ENCODE measurements at places on chromosomes 3 and 15.

DNA sequence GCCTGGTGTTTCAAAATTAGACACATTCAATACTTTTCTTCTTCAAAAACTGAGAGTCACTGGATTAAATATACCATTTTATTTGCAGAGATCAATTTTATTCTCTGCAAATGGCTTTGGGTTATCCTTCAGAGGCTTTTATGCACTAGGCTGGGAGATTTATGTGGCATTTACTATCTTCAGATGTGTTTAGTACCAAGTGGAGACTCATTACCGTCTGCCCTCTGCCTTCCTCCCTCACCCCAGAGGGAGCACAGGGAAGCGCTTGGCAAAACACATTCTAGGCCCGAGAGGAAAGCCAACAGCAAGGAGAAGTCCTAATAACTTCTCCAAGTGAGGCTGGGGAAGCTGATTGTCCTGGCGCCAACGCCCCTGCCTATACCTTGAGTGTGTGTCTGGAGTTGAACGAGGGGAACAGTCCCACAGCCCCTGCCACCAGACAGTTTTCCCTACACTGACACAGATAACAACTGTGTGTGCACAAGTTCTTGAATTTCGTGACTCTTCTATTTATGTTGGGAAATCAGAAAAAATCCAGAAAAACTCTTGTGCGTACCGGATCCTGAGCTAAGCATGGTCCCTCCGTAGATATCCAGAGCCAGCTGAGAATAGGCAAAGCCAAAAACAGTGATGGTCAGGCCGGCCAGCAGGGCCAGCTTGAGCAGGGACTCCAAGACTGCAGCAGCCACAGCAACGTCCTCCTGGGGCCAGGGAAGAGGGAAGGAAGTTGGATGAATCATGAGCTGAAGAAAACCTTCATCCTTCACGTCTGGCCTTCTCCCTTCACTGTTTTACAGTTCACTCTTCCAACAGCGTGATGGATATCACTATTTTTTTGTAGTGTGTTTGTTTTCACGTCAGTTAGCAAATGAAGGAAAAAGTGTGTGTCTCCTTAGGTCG, 26.6 kb downstream of the RFT1 start:
- DNase-seq, result no peak

DNA sequence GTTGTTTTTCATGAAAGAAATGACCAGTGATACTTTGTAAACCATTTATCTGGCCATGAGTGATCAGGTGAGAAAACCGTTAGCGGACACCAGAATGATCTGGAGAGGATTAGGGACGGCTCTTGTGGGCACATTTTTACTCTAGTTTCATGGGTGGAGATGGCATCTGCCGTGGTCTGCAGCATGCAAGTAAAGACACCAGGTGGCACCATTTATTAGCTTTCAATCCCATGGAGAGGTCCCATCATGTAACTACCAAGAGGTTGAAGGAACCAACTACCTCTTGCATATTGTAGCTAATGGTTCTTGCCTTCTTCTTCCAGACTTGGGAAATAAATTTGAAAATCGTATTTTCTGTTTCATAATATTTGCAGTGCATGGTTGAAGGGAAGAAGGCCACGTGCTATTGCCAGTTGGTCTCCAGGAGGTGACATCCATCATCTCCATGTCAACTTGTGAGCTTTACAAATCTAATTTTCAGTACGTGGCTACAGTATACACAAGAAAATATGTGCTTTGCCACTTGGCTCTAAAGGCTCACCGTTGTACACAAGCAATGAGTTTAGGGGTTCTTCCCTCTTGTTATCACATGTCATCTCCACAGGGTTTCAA, 1.5 kb upstream of the MAPKBP1 start:
- DNase-seq, result no peak

DNA sequence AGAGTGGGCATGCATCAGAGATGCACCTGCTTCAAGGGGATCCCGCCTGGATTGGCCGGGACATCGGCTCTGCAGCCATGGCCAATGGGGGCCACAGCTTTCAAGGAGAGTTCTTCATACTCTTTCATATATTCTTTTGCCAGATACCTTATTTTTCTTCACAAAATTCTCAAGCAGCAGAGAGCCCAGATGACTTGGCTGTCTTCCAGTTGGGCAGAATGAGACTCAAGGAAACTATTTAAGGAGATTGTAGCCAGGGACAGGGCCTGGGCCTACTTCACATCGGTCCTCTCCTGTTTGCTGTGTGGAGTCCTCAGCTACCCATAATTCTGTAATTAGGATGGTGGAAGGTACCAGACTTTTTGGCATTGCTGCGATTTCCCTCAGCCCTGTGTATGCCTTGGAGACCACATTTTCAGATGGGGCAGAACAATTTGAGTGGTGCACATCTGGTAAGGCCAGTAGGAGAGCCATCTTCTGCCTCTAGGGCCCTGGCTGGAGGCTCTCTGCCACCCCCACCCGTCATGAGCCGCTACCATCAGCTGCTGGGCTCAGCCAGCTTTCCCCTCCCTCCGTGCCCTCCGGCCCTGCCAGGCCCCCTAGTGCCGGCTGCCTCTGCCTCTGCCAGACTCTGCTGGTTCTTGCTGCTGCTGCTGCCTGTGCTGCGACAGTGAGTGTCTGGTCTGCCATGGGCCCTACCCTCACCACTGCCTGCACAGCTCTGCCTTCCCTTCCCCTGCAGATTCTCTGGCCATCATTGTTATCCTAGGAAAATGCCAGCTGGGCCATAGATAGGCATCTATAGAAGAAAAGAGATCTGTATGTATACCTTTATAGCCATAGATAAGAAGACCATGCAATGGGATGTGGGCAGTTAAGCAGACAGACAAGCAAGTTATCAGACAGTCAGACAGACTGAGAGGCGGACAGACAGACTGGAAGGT, 6.7 kb downstream of the PLIN1 start:
- no peak for DNase-seq

DNA sequence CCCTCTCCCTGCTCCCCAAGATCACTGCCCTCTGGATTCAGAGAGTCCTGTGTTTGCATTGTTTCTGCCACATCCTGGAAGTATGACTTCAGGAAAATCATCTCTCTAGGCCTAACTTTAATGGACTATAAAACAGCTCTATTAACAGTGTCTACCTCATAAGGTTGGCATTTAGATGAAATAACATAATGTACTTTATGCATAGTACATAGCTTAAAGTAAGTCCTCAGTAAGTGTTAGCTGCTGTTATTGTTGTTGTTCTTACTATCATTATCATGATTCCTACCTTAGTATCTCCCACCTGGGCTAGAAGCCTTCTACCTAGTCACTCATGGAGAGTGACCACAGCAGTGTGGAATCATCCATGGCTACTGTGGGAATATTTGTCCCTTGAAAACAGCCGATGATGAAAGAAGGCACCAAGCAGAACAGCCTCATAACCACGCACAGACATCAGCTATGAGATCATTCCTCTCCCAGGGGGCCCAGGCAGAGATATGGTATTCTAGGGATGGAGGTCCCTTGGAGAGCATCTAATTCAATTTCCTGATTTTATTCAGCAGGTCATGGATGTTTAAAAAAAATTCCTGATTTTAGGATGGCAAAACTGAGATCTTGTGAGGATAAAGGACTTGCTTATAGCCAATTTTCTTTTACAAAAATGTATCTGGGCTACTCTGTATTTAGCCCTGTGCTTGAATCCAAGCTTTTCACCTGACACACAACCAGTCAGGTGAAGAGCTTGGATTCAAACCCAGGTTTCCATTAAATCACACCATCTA, 1.9 kb downstream of the FSD2 start:
- DNase-seq, result no peak

GRCh38 chr3:140529558-140529957, 148.3 kb upstream of the TRIM42 start:
- no peak for DNase-seq

DNA sequence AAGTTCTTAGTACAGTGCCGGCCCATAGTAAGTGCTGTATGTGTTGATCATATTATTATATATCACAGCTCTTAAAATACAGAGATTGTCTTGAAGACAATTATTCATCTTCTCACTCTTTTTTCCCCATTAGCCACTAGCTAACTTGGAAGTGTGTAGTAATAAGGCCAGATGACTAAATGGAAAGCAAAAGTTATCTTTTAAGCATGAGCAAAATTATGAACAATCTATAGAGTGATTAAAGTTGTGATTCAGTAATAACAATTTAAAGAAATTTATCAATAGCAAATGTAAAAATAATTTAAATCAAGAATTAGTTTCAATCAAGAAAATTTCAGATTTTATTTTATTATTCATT, 630.9 kb upstream of the TBL1XR1 start:
- DNase-seq, result no peak

- no peak for DNase-seq
Observed at GRCh38 chr3:124293584-124293983, 301.7 kb upstream of the ROPN1 start.

DNA sequence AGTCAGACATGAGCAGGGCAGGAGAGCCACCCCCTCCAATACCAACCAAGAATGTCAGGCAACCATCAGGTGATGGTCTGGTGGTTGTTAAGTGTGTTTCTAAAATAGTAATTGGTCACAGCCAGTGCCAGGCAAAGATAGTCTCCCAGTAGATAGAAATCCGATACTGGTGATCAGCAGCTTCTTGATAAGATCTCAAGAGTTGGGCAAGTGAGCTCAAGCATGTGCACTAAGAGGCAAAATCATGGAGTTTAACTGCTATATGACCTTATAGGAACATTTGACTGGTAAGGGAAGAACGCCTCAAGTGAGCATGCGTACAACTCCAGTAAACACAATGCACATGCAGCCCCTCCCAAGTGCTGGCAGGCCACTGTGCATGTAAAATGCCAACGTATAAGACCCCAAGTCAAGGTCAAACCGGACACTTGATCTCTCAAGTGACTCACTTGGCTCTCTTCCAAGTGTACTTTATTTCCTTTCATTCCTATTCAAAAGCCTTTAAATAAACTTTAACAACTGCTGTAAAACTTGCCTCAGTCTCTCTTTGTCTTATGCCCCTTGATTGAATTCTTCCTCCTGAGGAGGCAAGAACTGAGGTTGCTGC, 36.0 kb upstream of the CBLB start:
- no peak for DNase-seq

DNA sequence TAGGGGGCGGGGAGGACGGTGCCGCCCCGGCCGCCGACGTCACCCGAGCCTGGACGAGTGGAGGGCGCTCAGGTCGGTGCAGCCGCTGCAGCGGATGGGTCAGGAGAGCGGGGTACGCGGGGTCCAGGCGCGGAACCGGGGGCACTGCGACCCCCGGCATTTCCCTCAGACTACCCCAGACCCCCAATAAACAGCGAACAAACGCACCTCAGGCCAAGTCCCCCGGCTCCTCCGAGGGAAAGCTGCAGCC, 78.9 kb downstream of the IQSEC1 start:
- DNase-seq, result peak; percentile 39

GRCh38 chr3:148955544-148956346, 35.6 kb upstream of the GYG1 start:
- DNase-seq, result no peak

- no peak for DNase-seq
Observed at GRCh38 chr3:46874430-46874829, 3.1 kb upstream of the PTH1R start.

DNA sequence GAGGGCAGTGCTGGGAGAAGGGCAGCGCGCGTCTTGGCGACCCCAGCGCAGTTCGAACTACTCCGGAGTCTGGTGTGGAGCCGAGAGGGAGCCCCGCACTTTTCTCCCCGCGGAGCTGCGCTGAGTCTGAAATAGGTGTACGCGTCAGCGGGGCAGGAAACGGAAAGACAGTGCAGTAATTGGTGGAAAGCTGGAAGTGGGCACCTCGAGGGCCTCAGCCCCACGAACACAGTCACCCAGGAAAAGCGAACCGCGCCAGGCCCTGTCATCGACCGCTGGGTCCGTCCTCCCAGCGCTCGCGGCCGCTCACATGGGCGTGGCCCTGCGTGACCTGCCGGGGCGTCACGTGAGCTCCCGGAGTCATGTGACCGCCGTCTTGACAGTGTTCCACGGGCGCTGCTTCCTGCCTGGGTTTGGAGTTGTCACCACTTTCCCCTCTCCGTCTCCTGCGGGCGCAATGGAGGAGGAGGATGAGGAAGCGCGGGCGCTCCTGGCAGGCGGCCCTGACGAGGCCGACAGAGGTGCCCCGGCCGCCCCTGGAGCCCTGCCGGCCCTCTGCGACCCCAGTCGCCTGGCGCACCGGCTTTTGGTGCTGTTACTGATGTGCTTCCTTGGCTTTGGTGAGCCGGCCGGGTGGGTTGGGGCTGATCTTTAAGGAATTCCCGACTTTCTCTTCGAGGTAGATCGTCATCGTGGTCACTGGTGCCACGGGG, at the start of gene MFSD1:
Gene MFSD1 (plus strand): TSS at position 359 of the 713 bp plus-strand sequence. CDS start 99 bp downstream, at position 458.
- peak; percentile 94 for DNase-seq

DNA sequence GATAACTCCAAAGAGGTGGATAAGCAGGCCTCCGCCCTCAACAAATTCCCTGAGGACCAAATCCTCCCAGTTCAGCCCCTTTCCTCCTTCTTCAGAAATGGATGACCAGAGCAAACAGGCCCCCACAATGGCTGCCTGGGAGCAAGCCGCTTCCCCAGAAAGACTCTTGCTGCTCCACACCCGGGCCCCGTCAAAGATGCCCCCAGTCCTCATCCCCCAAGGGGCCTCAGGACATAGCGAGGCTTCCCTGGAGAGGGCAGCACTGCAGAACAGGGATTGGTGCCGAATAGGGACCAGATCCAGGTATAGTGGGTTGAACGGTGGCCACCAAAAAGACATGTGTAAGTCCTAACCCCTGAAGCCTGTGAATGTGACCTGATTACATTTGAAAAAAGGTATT, 502.3 kb downstream of the SHQ1 start:
- DNase-seq, result no peak

- DNase-seq, result no peak
Observed at GRCh38 chr3:78277801-78278200, 1237.9 kb downstream of the ROBO2 start.

- no peak for DNase-seq
Observed at GRCh38 chr3:15693355-15693754, 91.8 kb downstream of the BTD start.

GRCh38 chr15:80856809-80857377, 77.7 kb downstream of the CEMIP start:
- DNase-seq, result no peak

GRCh38 chr3:25480811-25481210, 52.7 kb downstream of the RARB start:
- DNase-seq, result no peak

GRCh38 chr3:8301977-8302735, 199.5 kb upstream of the LMCD1 start:
- DNase-seq, result peak; percentile 27

DNA sequence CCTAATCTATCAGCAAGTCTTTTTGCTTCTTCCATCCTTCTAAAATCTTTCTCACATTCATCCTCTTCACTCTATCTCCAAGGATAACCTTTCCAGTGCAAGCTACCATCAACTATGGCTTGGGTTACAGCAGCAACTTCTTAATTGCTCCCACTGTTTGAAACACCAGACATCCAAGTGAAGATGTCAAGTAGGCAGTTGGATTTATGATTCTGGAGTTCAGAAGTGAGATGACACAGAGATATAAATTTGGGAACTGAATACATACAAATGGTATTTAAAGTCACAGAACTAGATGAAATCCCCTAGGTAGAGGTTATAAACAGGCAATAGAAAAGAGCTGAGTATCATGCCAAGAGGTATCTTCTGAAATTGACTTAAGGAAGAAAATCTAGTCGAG, 3.7 kb downstream of the UBR1 start:
- DNase-seq, result no peak
